NCI-H748 treated with DMSO at 0.1 percent for 48 hours (cell line): ENCODE measurements at places on chromosomes 3 and 15.

DNA sequence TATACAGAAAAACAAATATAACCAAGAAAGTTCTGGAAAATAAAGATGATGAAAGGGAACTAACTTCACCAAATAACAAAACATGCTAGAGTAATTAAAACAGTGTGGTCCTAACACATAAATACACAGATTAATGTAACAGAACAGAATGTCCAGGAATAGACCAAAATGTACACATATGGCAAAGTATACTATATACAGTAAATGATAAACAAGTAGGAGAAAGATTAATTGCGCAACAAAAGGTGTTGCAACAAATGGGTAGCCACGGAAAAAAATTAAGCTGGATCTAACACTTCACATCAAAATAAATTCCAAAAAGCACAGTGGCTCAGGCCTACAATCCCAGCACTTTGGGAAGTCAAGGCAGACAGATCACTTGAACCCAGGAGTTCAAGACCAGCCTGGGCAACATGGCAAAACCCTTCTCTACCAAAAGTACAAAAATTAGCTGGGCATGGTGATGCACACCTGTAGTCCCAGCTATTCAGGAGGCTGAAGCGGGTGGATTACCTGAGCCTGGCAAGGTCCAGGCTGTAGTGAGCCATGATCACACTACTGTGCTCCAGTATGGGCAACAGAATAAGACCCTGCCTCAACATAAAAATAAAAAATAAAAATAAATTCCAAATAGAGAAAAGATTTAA lies 19.8 kb downstream of the SCAP start:
- DNase-seq = no peak

DNA sequence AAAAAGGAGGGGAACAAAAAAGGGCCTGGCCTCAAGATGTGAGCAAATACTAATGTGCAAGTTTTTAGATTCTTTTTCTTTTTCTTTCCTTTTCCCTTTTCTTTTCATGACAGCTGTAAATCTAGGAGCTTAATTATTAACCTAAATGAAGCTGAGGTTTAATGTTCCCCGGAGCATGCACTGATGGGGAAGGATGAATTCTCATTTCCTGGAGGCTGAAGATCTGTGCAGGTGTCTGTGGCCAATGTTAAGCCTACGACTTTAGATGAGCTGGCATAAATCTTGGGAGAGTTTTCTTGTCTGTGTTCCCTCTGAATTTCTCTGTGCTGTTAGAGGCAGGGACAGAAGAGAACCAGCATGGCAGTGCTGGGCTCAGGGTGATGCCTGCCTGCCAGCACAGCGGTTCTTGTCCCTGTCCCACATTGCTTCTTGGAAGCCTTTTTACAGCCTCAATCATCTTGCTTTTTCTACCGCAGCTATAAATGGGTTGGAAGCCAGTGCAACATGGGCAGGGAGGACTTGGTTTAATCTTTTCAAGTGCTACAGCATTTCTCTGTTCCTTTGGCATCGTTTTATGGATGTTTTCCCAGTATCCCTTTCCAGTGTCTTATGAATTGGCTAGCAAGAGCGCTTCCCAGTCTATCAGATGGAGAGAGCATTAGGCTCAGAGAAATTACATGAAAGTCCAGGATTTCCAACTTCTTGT lies 119.1 kb downstream of the ATG7 start:
- DNase-seq = no peak

GRCh38 chr3:177802151-177802900 lies 605.0 kb upstream of the TBL1XR1 start:
- no peak for DNase-seq

- no peak for DNase-seq
These were observed 92.2 kb upstream of the AGTR1 start for GRCh38 chr3:148605521-148605920.

DNA sequence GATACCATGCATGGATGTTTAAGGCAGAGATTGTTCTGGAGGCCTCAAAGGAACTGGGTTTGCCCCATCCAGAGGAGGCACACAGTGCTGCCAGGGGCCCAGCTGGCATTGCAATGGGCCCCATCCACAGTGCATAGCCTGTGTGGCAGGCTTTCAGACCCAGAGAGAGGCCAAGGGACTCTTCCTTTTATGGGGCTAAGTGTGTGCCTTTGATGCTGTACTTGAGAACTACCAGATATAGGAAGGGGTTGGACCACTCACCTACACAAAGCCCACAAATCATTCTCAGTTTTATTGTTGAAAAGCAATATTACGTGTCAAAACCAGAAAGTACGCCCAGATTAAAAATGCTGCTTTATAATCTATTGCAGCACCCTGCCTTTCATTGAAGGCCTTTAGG lies 134.9 kb downstream of the EPHB1 start:
- DNase-seq = no peak

DNA sequence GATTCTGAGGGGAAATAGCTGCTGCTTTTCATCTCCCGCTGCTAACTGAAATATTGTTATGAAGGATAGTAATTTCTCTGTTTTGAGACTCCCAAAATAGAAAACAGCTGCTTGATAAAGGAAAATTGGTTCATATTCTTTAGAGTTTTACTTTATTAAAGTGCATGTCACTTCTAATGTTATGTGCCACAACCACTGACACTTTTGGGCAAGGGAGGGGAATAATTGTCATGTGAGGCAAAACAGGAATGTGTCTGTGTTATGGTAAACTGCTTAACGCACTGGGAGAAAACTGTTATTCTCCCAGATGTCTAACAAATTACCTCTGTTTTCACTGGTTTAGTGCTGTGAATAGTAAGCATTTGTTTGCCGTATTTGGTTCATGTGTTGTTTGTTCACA lies 201.6 kb downstream of the PDZRN3 start:
- DNase-seq = no peak
